ENCODE measurements at places on chromosomes 2 and 18.

GRCh38 chr18:35460736-35461161 lies 37.0 kb downstream of the INO80C start:
- no peak for DNase-seq

GRCh38 chr2:143600116-143600515 lies 470.9 kb downstream of the ARHGAP15 start:
- no peak for DNase-seq

DNA sequence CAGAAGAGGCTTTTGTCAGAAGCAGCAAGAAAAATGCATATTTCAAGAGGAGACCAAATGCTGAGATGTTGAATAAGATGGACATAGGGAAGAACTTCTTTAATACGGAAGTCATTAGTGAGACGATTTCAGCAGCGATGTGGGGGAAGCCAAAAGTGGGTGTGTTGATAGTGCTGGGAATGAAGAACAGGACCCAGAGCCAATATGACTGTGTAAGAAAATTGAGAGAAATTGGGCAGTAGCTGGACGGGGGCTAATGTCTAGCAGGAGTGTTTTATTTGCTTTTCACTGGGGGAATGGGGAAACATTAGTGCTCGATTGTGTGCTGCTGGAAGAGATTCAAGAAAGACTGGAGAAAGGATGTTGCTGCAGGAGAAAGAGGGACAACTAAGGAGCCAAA lies 788.7 kb upstream of the KLHL29 start:
- DNase-seq, result no peak

GRCh38 chr18:50410008-50410407 lies 35.2 kb downstream of the SKA1 start:
- no peak for DNase-seq

GRCh38 chr18:29855637-29856036 lies 1186.9 kb downstream of the DSC3 start:
- no peak for DNase-seq

DNA sequence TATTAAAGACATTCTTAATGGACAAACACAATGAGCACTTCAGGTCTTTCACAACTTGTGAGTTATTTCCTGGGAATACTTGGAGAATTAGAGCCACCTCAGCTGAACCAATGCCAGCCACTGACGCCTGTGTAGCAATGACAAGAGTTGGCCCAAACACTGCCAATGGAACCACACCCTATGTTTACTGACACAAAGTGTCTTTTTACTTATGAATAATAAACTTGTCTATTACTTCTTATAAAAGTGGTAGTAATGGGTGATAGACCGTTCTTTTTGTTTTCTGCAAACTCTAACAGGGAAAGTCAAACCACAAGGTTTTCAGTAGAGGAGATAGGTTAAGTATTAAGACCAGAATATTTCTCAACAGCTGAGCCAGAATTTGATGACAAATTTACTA lies 12.5 kb upstream of the CHAC2 start:
- peak; percentile 33 for DNase-seq

GRCh38 chr2:134441153-134441863 lies 187.4 kb downstream of the MGAT5 start:
- no peak for DNase-seq

DNA sequence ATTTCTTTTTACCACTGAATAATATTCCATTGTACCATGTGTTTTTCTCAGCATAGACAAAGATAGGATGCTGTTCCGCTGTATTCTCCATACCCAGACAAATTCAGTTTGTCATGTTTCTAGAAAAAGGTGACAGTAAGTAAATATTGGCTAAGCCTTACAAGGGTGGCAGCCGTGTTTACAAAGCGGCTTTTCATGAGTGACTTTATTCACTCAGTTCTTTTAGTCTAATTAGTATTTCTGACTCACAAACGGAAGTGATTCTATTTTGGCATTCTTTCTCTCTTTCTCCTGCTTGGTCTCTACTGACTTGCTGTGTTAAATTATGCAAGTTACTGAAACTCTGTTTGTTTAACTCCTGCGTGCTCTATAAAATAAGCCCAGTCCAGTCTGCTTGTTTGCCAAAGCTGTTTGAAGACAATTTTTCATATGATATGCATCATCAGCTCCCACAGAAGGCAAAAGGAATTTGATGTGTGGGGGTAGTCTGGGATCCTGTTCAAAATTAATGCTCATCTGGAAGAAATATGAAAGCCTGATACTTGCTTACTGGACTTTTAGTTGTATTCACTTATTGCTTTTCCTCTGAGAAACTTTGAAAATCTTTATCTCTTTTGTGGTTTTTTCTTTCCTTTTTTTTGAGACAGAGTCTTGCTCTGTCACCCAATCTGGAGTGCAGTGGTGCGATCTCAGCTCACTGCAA lies 2.3 kb upstream of the PLEKHH2 start:
- DNase-seq, result peak; percentile 82

- no peak for DNase-seq
Observed at GRCh38 chr18:11512096-11513025, 97.0 kb upstream of the SLC35G4 start.

- DNase-seq, result no peak
Observed at GRCh38 chr2:94987074-94988020, 38.2 kb upstream of the MAL start.

DNA sequence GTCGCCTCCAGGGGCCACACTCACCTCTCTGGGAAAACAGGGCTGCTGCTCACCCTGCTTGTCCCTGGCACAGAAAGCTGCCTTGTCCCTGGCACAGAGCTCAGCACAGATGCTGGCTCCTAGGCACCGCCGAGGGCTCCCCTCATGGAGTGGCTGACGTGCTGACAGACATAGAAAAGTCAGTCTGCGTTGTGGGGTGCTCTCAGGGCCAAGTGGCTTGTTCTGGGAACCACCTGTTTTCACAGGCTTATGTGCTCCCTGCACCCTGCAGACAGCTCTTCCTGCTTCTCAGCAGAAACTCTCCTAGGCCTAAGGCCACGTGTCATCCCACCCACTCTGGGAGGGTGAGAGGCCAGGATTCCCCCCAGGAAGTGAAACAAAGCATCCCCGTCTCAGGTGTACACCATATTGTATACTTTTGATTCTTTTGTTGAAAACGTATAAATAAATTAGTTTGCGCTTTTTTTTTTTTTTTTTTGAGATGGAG lies 84.7 kb upstream of the TMEM200C start:
- DNase-seq, result no peak

DNA sequence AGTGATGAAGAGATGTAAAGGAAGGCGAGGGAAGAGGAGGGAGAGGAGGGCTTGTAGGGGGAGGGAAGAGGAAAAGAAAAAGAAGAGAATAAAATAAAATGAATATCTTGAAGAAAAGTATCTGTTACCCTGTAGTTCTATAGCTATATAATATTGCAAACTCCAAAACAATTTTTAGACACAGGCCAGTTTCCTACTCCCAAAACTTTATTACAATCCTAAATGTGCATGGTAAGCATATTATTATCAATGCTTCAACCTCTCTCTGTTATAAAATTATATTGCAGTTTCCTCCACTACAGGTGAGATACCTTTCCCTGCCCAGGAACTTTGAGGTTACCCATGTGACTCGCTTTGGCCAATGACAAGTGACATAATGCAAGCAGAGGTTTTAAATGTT lies 1351.6 kb upstream of the NRXN1 start:
- no peak for DNase-seq

- DNase-seq, result no peak
Observed at GRCh38 chr2:25977768-25978167, 4.5 kb downstream of the KIF3C start.

Measured in GM04504 (cell line).